ENCODE measurements at places on chromosomes 2 and 18.

DNA sequence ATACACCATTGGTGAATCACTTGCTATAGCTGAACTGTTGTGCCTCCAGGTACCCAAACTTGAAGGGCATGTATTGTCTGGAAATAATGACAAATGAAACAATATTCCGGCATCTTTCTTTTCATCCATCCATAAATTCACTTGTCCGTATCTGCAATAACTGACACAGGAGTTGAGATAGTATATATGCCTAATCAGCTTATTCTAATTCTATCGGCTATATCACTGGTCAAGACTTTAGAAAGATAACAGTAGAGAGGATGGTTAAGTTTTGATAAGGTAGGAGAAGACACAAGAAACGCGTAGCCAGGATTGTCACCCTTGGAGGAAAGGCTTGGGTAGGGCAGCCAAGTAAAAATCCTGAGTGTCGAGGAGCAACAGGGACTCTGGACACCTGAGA lies 1634.6 kb upstream of the CELF4 start:
- no peak for DNase-seq

- DNase-seq = no peak
Measured at GRCh38 chr18:40670668-40671375, 1284.2 kb upstream of the PIK3C3 start.

DNA sequence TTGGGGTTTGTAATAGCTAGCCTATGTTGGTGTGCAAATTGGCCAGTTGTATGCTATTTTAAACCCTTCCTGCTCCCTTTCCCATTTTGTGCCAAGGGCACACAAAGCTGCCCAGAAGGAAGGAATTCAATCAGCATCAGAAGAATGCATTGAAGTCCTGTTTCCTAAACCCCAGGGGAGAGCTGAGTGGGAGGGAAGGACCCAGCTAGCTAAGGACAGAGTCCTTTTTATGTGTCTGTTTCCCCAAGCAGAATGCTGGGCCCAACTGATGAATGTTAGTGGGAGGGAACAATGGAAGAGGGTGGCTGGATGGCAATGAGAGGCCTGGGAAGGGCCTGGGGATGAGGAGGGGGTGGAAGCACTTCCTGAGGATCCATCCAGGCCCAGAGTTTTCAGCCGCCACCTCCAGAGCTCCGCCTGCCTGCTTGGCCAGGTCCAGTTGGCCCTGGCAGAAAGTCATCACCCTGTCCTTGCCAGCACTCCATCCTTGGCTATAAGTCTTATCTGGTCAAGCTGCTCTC lies 32.7 kb downstream of the MEX3C start:
- DNase-seq = no peak

DNA sequence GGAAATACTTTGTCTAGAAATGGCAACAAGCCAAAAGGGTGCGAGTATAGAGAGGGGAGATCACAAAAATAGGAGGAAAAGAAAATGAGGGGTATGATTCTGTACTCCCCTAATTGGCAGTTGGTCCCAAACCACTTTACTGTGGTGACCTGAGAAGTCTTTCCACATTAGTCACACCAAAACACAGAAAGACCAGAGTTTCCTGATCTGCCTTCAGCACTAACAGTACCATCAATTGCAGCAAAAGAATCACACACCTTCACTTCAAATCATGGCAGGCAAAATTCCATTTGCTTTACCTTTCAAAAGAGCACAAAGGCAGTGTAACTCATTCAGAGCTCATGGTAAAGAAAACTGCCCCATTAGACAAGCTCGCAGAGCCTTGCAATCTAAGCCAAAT lies 86.8 kb downstream of the ALK start:
- DNase-seq = no peak

- no peak for DNase-seq
Measured at GRCh38 chr2:102238039-102238756, 51.4 kb downstream of the IL1RL2 start.

- no peak for DNase-seq
Measured at GRCh38 chr2:207227062-207227748, 61.5 kb upstream of the KLF7 start.

- DNase-seq = no peak
Measured at GRCh38 chr2:207901401-207901800, 123.9 kb downstream of the PLEKHM3 start.

DNA sequence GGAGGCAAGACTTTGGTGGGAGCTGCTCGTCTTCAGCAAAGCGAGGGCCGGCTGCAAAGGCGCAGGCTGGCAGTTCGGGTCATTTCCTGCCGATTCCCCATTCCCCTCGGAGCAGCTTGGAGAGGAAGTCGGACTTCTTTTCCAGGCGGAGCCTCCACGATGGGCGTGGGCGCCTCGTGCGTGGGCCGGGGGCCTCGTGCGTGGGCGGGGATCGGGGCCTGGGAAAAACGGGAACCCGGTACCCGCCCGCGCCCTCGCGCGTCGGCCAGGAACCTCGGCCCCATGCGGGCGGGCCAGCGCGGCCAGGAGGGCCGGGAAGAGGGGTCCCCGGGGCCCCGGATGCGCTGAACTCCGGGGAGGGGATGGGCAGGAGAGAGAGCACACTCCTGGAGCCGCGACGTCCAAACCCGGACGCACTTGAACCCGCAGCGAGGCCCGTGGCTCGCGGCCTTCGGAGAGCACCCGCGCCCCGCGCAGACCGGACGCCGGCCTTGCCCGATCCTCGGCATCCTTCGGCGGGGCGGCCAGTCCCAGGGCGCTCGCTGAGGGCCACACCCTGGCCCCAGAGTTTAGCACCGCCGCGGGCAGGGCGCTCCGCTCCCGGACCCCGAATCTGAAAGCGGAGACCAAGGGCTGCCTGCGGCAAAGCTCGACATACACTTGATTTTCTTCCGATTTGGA lies 368.4 kb downstream of the MTX2 start:
- no peak for DNase-seq

GRCh38 chr2:224969633-224970260 lies 72.5 kb downstream of the DOCK10 start:
- DNase-seq = no peak

DNA sequence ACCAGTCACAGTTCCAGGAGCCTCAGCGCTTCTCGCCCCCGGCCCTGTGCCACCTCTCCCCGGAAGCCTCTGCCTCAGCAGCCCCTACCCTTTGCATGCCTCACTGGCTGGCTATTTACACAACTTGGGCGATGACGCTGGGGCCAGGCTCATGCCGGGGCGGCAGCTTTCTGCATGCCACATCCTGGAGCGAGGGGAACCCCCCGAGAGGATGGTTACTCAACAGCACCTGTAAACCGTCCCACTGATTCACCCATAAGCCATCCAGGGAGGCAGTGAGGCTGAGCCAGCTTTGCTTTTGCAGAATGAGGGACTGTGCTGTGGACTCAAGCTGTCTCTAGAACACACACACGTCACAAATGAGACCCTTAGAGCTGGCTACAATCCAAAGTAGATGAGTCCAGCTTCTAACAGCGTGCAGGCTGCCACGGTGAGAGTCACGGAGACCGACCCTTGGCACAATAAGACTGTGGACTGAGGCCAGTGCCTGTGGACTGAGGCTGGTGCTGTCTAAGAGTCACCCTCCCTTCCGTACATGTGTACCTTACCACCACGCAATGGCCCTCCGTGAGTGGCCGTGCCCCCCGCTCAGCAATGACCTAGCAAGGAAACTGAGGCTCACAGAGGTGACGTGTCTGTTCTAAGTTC lies 45.6 kb upstream of the ODC1 start:
- peak; percentile 81 for DNase-seq

DNA sequence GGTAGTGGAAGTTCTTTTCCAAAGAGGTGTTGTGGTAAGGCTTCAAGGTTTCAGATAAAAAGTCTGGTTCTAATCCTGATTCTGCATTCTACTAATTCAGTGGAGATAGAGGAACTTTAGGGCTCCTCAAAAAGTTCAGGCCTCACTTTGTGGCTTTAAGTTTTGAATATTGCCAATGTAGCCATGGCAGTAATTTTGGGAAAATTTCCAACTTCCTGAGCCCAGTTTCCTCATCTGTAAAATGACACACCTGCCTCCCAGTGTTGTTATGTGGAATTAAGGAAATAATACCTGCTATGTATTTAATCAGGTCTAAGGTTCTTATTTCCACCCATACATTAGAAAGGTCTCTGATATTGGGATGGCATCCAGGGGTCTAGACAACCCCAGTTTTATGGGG lies 147.6 kb upstream of the ITGA6 start:
- no peak for DNase-seq

- no peak for DNase-seq
Measured at GRCh38 chr2:174209325-174209724, 39.0 kb downstream of the OLA1 start.

- DNase-seq = no peak
Measured at GRCh38 chr18:70494524-70494923, 205.7 kb downstream of the SOCS6 start.

- no peak for DNase-seq
Measured at GRCh38 chr2:43273529-43273928, 47.1 kb upstream of the ZFP36L2 start.

- no peak for DNase-seq
Measured at GRCh38 chr2:88261725-88262124, 91.6 kb downstream of the THNSL2 start.

- DNase-seq = no peak
Measured at GRCh38 chr2:145692971-145693478, 1173.1 kb upstream of the ZEB2 start.

- no peak for DNase-seq
Measured at GRCh38 chr2:2647141-2647541, 316.1 kb upstream of the MYT1L start.

DNA sequence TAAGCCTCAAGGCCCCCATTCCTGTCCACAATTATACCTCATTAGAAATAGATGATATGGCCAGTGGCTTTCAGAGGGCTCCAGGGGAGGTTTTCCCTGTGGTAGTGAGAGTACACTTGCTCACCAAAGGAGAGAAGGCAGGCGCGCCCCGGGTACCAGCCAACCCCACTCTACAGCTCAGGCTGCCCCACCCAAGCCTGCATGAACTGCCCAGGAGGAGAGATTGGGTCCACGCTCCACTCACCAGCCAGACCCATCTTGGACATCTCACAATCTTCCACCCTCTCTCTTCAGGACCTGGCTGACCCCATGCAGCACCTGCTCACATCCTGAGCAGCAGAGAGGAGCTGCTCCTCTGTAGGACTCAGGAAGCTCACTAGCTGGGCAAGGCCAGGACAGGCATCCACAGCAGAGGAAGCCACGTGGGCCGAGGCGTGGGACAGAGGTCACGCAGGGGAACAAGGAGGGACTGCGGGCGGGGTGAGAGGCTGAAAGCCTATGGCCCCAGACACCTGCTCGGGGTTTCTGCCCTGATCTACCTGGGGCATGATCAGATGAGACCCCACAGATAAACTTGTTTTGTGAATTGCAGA lies 53.9 kb upstream of the GLI2 start:
- no peak for DNase-seq

DNA sequence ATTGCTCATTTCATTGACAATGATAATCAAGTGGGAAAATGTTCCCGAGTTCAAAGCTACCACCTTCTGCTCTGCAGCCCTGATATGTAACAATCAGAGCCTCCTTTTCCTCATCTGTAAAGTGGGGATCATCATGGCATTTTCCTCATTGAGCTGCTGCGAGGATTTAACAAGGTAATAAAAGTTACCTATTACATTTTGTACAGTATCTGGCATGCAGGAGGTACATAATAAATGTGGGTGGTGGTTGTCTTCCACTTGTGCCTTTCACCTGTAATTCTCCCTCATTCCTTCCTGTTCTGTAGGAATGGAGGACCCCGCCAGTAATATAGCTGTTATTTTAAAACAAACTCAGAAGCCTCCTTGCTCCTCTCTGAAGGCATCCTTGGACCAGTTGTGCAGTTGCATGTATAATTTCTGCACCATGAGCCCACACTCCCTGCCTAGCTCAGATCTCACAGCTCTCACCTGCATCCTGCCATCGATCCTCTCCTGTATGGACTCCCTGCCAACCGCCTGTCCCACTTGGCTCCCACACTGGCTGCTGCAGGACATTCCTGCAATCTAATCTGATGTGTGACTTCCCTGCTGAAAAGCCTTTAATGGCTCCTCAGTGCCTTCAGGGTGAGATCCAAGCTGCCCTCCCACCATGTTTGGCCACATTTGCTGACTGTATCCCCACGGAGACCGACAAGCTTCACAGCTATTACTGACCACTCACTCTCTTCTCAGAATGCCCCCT lies 350.4 kb downstream of the EN1 start:
- DNase-seq = no peak

GRCh38 chr18:45464619-45465018 lies 150.7 kb upstream of the SLC14A2 start:
- no peak for DNase-seq

- DNase-seq = no peak
Measured at GRCh38 chr2:162308747-162309503, 9.6 kb downstream of the IFIH1 start.

- DNase-seq = no peak
Measured at GRCh38 chr2:9178904-9179571, 27.6 kb upstream of the ASAP2 start.

DNA sequence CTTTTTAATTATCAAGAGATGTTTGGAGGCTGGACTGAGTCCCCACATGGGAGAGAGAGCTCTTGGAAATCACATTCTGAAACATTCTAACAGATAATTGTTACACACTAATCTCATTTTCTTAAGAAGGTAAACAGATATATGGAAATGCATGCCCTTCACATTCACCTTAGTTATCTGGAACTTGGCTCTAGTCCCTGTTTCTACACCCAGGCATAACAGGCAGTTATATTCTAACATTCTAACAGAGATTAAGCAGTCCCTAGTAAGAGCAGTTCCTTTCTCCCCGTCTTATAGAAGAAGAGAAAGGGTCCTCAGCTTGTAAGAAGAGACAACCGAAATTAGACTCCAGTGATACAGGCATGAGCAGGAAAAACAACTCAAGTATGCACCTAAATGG lies 385.4 kb downstream of the SOX11 start:
- DNase-seq = no peak

GRCh38 chr2:226915846-226916360 lies 80.0 kb downstream of the RHBDD1 start:
- no peak for DNase-seq

DNA sequence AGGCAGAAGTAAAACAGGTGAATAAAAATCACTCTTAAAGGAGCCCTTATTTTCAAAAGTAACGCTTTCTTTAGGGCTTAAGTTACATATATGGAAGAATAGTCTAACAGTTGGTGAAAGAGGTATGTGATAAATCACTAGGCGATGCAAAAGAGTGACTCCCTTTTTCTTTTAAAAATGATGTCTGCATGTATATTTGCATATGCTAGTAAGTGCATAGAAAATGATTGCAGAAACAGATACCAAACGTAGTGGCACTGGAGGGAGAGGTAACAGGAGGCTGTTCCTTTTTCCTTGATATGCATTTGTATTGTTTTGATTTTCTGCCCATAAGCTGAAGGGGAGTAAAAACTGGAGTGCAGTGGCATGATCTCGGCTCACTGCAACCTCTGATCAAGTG lies 158.3 kb downstream of the PRPF40A start:
- no peak for DNase-seq

GRCh38 chr2:42880738-42881690 lies 88.6 kb upstream of the HAAO start:
- no peak for DNase-seq

GRCh38 chr18:64254399-64255093 lies 105.7 kb upstream of the LINC00305 start:
- no peak for DNase-seq

GRCh38 chr2:75633620-75634019 lies 13.0 kb upstream of the MRPL19 start:
- DNase-seq = no peak

Data from effector CD4-positive, alpha-beta T cell (primary cell).